ENCODE measurements at places on chromosomes 6 and 20.
A peak's percentile ranks its signal among the peaks of the same experiment; 100 is the strongest.

DNA sequence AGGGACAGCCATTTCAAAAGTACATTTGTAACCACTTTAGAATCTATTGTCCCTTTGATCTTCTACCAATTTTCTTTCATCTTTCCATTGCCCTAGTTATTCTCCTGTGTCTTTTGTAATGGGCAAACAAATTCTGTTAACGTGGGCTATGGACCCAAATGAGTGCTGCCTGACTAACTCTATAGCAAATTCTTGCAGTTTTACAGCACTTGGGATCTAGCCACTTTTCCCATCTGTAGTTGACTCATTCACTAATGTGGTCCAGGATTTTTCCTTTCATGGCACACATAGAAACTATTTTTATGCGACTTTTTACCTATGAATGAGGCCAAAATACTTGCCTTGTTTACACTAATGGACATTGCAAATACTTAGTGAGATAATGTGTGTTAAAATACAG lies 52.0 kb downstream of the GRIK2 start:
- DNase-seq = peak; percentile 69

- DNase-seq = no peak
These were observed 130.5 kb downstream of the CRYBG1 start for GRCh38 chr6:106490974-106491373.

DNA sequence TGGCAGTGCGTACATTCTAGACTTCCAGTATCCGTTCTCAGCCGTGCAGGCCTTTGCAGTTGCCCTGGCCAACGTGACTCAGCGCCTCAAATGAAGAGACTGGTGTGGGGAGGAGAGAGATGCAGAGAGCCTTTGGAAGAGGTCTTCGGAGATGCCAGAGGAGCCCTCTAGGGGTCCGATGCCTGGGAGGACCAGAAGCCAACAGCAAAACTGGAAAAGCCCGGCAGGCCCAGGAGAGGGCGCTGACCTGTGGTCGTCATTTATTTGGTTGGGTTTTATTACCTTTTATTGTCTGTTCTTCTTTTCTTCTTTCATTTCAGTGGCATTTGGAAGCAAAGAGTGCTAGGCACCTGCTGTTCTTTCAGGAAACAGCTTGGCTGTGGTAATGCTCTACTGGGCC lies 53.3 kb upstream of the TMEM181 start:
- DNase-seq = no peak

GRCh38 chr6:131914967-131915751 lies 36.0 kb downstream of the CCN2 start:
- peak; percentile 56 for DNase-seq

GRCh38 chr6:140226637-140227036 lies 852.2 kb upstream of the CITED2 start:
- DNase-seq = no peak

GRCh38 chr6:108966251-108966650 lies 118.0 kb downstream of the ARMC2 start:
- no peak for DNase-seq

DNA sequence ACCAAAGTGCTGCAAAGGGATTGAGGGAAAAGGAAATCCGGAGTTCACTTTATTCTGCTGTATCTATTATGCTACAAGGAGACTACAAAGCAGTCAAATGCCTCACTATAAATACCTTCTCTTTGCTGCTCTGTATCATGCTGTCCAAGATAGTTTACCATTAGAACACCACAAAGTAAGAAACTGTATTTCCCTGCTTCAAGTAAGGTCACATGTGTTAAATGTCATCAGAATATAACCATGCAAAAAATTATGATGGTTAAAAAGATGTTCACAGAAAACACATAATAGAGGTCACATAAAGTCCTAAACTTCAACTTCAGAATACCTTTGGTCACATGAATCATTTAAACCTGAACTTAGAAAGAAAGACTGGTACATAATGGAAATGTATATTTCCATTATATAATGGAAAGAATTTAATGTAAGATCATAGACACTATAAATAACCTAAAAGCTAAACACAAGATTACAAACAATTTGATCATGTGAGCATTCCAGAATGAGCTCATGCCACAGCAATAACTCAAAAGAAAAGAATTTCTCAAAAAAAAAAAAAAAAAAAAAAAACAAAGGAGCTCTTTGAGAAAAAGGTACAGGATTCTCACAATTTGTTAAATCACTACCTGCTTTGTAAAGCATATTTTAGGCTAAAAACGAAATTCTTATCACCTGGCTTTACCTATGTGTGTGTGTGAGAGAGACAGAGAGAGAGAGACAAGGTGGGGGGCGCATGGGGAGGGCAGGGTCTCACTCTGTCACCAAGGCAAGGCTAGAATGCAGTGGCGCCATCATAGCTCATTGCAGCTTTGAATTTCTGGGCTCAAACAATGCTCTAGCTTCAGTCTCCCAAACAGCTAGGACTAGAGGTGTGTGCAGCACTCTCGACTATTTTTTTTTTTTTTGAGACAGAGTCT lies 58.7 kb downstream of the KIF13A start:
- DNase-seq = no peak

DNA sequence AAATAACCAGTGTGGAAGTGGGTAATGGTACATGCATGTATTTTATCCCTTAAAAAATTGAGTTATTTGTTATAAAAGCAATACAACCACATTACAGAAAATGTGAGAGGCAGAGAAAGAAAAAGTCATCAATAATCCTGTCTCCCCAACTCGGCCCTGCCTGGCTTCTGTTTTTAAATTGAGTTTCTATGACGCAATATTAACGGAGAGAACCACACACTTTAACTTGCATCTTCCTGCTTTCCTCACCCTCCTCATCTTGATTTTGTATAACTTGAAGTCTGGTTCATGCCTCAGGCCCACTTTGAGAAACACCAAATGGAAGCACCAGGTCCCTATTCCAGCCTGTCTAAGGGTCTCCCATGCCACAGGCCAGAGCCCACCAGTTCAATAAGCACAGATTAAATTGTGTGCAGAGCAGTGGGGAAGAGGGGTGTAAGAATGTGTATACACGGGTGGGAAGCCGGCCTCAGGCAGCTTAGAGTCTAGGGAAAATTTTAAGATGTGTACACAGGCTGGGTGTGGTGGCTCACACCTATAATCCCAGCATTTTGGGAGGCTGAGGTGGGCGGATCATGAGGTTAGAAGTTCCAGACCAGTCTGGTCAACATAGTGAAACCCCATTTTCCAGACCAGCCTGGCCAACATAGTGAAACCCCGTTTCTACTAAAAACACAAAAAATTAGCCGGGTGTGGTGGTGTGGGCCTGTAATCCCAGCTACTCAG lies 15.9 kb downstream of the KCNK5 start:
- no peak for DNase-seq

GRCh38 chr6:3228046-3228671 lies 706 bp upstream of the TUBB2B start:
- no peak for DNase-seq

DNA sequence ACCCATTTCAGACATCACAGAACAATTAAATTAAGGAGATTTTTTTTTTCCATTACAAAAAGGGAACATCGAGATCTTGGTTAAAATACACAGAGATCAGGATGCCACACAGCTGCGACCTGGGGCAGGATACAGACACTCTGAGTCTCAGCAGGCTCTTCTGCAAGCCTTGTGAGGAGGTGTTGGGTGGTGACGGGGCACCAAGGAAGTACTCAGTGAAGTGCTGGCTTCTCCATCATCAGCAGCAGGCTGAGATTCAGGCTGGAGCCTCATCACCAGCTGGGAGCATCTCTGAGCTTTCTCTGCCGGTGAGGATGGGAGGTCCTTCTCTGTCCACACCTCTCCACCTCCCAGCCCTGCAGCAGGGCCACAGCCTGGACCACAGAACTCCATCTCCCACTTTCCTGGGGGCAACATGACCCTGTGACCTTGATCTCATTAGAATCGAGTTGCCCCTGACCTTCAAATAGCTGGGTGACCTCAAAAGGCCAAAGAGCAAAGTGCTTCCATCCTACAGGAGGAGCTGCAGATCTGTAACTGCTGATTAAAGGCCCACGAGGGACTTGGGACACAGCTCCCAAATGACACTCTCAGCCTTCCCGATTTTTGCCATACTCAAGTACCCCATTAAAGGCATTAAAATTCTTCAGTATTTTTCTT lies 16.0 kb downstream of the PMEPA1 start:
- no peak for DNase-seq

DNA sequence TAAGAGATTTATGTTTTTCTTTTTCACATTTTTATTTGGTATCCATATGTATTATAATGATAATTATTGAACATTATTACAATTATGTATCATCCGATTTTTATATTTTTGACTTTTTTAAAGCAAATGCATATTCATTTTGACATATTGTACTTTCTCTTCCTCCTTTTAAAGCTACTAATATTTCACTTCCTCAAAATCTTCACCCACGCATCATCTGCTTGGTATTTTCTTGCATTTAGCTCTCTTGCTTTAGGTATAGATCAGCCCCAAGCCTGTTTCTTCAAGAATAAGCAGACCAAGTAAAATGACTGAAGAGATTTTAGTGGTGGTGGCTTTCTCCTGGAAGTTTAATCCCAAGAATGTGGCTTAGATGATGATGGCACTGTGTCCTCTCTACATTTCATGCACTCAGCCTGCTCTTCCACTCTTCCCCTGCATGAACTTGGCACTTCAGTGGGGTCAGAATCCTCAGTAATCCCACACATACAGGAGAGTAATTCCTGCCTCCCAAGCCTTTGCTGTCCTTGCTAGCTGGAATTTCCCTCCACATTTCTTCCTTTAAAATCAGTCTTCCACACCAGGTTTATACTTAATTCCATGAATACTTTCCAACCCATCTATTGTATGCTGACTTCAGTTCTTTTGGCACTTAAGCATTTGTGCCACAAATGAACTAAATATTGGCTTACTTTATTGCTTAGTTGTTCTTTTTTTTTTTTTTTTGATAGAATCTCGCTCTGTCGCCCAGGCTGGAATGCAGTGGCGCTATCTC lies 8.2 kb downstream of the NCOA7 start:
- DNase-seq = no peak

DNA sequence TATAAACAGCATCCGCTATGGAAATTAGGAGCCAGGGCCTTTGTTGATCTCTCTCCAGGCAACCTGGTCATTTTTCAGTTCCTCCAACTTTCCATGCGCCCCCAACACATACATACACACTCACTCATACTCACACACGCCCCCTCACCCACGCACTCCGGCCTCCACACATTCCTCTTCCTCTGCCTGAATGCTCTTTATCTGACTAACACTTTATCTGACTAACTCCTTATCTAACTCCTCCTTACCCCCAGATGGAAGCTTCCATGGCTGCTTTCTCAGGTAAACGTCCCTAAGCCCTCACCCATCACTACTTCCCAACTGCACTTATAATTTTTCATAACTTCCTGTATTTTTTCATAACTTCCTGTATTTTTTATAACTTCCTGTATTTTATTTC lies 17.4 kb downstream of the CASS4 start:
- DNase-seq = no peak

- DNase-seq = no peak
These were observed 3.2 kb downstream of the EDN1 start for GRCh38 chr6:12293235-12293930.

DNA sequence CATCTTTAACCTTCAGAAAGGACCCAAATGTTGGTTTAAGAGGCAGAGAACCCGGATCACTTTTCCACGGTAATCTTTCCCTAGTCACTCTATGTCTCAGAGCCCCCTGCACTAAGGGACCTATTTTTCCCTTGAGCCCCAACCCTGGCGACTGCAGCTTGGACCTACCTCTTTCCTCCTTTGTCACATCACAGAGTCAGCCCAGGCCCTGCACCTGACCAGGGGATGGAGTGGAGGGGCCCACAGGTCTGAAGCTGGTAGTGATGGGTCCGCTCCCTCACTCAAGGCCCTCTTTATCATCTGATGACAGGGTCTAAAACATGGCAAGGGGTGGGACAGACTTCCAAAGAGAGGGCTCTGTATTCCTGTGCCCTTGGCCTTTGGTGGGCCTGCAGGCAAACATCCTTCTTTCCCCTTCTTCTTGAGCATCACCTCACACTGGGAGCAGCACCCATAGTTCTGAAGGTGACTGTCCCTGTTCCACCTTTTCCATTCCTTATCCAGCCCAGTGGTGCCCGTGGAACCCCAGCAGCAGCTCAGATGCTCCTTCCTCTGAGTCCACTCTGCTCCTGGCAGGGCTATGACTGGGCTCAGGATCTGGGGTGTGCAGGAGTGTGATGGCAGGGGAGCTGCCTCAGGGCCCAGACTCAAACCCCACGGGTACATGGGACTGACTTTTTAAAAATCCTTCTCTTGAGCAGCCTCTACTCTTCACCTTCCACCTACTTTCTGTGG lies 6.3 kb downstream of the RAET1L start:
- DNase-seq = no peak

DNA sequence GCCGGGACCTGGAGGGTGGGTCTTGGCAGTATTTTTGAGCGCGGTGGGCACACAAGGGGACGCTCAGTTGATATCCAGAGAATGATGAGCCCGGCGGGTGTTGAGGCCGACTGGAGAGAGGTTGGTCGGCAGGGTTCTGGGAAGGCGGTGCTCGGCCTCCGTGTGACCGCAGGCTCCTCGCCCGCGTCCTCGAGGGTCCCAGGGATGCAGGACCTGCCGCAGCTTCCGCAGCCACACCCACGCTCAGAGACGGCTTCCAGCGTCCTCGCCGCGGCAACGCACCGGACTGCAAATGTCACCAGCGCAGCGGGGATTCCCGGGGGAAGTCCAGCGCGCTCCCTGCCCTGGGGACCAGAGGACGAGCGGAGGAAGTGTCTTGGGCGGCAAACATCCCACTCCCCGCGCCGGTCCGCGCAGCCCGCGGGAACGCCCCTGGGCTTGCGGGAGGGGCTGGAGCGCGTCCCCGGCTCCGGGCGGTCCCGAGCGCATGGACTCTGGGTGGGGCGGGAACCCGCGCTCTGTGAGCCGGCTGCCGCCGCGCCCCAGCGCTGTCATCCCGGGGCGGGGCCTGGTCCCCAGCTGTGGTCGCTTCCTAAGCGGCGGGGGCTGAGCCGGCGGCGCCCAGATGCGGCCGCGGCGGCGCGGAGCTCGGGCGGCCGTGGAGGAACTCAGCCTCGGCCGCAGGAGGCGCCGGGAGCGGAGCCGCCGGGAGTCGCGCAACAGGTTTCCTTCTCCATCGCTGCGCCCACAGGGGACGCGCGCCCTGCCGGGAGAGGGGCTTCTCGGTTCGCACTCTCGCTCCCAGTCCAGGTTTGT lies at the start of gene STX11:
Gene STX11, plus strand, starts transcription at position 624 of the 816 bp plus-strand sequence. CDS start 36,111 bp downstream, outside the sequence.
- DNase-seq = no peak

GRCh38 chr6:158773581-158774449 lies 45.4 kb downstream of the EZR start:
- no peak for DNase-seq

DNA sequence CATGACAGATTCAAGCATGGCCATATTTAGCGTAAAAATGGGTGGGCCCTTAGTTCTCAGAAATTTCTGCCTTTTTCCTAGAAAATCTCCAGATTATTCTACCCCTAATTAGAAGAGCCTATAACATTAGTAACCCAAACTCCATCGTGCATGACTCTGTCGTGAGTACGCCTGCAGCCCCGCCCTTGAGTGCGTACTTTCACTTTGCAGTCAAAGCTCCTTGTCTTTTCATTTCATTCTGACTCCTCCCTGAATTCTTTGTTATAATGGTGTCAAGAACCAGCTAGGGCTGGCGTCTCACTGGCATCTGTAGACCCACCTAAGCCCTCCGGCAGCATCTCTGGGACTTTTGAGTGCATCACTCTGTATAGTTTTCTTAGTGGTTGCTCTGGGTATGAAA lies 61.7 kb upstream of the NOX3 start:
- DNase-seq = no peak

- no peak for DNase-seq
These were observed 42.6 kb upstream of the IFNGR1 start for GRCh38 chr6:137261761-137262160.

Measured in GM04504 (cell line).